Right renal cortex interstitium (tissue), 3 donors: ENCODE measurements at places on chromosomes 11 and 22.

DNA sequence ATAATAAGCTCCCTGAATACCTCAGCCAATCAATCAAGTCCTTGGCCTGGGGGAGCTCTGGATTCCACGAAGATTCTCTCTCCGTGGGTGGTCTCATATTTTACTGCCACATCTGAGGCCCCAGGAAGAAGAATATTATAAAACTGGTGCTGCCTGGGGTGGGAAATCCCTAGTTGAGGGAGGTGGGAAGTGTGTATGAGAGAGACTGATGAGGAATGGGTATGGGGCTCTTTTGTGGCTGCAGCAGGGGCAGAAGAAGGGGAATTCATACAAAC lies 71.5 kb downstream of the SYN3 start:
- no peak for DNase-seq

DNA sequence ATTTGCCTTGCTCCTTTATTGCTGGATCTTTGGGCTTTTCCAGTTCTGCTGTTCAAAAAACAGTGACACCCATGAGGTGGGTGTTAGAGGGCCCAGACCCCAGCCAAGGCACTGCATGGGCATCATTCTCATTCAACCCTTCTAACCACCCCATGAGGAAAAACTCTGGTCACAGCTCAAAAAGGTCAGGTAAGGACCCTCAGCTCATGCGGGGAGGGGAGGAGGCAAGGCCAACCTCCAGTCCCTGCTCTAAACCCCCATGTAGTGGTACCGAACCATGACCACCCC lies 7.4 kb downstream of the GNB1L start:
- DNase-seq: no peak

DNA sequence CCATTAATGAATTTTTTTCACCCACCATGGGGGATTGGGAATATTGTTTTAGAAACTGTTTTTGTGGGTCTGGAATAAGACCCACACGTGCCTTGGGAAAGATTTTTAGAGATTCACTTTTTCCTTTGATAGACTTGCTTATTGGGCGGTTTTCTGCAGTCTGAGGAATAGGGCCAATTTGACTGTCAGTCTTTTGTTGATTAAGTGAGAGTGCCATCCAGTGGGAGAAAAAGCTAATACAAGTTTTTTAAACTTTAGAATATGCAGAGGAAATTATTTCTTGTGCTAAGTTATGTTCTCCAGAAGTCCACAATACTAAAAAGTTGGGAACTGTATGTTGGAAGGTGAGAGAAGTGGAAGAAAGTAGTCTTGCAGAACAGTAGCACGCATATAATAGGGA lies 56.1 kb downstream of the PRMT3 start:
- no peak for DNase-seq

DNA sequence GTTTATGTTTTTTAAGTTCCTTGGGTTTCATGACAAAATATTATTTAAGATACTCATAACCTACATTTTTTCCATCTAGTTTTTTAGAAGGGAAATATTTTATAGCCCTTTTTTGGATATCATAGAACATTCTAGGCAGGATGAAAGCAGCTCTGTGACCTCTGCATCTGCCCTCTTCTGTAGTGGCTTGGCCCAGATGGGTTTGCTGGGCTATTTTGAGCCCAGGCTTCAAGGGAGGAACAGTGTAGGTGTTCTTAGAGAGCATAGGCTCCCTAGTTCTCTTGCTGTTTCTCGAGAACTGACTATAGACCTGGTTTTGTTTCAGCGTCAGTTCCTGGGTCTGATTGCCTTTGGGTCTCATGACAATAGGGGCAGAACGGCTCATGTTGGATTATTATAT lies 32.2 kb downstream of the DIXDC1 start:
- DNase-seq: no peak

- DNase-seq: no peak
Observed at GRCh38 chr11:7581021-7581590, 67.3 kb downstream of the PPFIBP2 start.
